ENCODE measurements at places on chromosomes 3 and 15.

DNA sequence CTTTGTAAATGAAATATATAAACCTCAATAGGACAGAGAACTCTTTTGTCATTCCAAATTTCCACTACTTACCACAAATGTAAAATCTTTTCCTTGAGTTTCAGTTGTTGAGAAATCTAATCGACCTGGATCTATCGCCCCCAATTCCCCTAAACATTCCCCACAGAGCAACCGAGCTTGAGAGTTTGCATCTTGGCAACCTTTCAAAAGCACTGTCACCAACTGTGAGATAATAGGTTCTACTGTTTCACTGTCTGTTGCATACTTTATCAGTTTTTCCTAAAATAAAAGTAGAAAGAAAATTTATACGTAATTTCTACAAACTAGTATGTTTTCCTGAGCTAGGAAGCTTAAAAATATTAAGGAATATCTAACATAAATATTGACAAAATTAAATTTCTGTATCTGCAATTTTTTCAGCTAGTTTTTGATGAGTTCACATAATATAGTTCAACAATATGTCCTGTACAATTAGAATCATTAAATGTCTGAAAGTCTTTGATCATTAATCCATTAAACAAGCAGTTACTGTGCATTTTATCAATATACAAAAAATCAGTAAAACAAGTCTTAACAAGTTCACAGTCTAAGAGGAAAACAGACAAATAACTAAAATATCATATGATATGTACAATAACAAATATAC, 54.5 kb downstream of the ATR start:
- no peak for DNase-seq

GRCh38 chr15:57427367-57427821, 51.1 kb downstream of the CGNL1 start:
- DNase-seq, result no peak

- no peak for DNase-seq
Observed at GRCh38 chr3:128472449-128473179, 5.9 kb upstream of the DNAJB8 start.

DNA sequence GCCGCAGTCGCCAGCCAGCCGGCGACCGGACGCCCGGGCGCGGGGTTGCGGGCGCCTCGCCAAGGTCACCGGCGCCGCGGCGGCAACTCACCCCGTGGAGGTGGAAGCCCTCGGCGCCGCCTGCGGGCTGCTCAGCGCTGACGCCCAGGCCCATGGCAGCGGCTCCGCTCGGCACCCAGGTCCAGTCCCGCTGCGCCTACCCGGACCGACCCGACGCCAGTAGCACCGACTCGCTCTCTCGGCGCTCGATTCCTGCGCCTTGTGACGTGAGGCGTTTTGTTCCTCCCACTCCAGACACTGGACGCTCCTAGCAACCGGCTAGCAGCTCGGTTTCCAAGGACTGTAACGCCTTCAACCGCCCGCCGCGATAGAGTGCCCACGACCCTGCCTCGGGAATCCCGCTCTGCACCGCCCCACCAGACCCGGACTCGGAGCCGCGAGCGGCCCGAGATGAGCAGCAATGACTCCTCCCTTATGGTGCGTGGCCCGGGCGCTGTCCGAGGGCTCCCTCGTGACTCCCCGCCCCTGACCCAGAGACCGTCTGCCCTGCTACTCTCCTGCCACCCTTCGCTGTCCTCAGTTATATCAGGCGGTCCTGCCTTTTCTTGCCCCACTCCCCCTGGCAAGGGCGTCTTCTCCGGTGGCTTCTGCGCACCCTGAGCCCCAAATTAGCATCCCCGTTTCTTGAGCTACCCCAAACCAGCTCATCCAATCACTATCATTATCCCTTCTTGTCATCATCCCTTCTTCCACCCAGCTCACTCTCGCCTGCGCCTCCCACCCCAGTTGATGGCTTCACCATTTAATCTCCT, at the start of the genes GORASP1 and TTC21A:
Gene GORASP1 (minus strand): TSS at position 240 of the 812 bp plus-strand sequence. CDS start 86 bp downstream, at position 154.
Gene TTC21A (plus strand): TSS at position 293 of the 812 bp plus-strand sequence. CDS start 158 bp downstream, at position 451.
- DNase-seq, result peak; percentile 93

DNA sequence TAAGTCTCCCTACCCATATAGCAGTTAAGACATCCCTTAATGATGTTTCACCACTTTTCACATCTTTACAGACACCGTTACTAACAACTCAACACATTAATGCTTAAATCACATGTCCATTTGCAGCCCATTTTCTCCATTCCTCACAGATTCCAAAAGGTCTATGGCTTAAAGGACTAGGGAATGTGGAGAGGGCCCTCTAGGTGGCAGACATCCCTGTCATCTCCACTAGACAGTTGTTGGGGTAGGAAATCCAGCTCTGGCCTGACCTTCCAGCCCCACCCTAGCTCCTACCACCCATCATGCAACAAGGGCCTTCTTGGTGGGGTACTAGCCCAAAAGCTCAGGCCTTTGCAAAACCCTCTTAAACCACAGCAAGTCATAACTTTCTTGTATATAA, 25.2 kb downstream of the CPEB1 start:
- no peak for DNase-seq
